H1 (cell line): ENCODE measurements at places on chromosomes 16 and 17. TPM values are rescaled to one million over a fixed set of nuclear protein-coding genes. Genes with fewer than 3 reads are reported as not detected.

The RAB26 gene
- total RNA-seq, result 4.3 and 5.3 TPM in 2 replicates

The CDK5R1 gene
- 9.9 and 10.7 TPM in 2 replicates for total RNA-seq

The SLC43A2 gene
- total RNA-seq, result 6.6 and 7.8 TPM in 2 replicates

The DNASE1L2 gene
- total RNA-seq, result 0.19 and 0.35 TPM in 2 replicates

The AURKB gene
- 154 and 160 TPM in 2 replicates for total RNA-seq

- DNase-seq, result no peak
Observed at GRCh38 chr17:28900986-28901726, 1.7 kb downstream of the DHRS13 start.

DNA sequence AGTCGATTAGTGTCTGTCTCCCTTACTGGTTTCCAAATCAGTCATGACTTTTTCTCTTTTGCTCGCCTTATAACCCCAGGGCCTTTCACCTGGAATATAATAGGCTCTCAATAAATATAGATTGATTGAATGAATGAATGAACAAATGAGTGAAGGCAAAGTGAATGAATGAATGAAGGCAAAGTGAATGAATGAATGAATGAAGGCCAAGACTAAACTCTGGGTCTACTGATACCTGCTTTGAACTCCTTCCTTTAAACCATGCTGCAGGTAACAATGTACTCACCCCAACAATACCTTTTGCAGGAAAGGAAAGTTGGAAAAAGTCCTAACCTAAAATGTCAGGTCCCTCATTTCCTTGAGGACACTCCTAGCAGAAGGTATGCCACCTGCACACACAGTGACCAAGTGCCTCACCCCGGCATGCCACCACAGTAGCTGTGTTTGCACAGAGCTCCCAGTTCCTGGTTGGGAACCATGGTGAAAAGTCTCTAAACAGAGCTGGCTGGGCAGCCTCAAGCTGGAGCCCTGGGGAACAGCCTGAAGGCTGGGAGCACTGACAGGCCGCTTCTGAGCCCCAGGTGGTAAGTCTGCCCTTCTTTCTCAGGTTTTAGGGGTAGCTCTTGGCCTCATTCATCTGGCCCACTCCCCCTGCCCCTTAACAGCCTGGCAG lies 42.7 kb upstream of the ANKFN1 start:
- no peak for DNase-seq

DNA sequence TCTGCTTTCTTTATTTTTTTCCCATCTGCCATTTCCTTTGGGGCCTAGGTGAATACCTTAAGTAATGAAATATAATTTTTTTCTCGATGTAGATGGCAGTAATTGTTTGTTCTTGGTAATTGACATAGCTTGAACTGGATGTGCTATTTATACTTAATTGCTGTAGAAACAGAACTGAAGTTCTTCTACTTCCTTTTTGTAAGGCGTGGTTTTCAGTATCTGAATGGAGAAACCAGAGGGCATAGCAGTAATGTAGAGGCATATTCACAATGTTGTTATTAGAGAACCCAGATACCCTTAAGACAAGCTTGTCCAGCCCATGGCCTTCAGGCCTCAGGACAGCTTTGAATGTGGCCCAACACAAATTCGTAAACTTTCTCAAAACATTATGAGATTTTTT lies 16.4 kb downstream of the ATP6V0A1 start:
- DNase-seq, result no peak

- DNase-seq, result no peak
Observed at GRCh38 chr17:385178-385835, 32.7 kb upstream of the RPH3AL start.

DNA sequence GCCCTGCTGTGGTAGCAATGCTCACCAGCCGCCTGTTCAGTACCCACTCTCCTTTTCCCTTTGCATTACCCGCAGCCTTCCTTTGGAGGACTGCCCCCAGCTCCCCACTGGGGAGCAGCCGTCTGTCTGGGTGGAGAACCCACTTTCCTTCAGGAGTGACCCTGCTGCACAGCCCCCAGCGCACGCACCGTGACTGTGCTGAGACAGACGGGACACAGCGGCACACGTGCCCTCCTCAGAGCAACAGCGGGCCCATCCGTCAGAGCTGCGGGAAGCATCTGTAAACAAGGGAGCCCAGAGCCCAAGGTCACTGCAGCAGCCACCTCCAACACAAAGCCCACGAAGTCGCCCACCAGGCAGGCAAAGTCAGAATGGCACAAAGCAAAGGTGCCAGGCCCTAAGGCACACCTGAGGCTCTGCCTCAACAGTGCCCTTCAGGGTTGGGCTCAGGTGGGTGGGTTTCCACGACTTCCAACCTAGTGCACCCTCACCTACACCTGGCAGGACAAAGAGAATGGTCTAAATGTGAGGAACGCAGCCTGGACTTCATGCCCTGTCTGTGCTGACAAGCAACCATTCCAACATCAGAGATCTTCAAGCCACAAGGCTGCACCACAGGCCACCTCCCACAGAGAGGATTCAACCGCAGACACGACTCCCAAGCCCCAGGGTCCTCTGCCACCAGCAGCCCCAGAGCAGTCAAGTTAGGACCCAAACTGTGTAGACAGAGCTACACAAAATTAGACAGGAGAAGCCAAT lies 9.9 kb downstream of the AXIN1 start:
- DNase-seq, result no peak

- DNase-seq, result no peak
Observed at GRCh38 chr17:73175962-73176565, 11.3 kb downstream of the SSTR2 start.

DNA sequence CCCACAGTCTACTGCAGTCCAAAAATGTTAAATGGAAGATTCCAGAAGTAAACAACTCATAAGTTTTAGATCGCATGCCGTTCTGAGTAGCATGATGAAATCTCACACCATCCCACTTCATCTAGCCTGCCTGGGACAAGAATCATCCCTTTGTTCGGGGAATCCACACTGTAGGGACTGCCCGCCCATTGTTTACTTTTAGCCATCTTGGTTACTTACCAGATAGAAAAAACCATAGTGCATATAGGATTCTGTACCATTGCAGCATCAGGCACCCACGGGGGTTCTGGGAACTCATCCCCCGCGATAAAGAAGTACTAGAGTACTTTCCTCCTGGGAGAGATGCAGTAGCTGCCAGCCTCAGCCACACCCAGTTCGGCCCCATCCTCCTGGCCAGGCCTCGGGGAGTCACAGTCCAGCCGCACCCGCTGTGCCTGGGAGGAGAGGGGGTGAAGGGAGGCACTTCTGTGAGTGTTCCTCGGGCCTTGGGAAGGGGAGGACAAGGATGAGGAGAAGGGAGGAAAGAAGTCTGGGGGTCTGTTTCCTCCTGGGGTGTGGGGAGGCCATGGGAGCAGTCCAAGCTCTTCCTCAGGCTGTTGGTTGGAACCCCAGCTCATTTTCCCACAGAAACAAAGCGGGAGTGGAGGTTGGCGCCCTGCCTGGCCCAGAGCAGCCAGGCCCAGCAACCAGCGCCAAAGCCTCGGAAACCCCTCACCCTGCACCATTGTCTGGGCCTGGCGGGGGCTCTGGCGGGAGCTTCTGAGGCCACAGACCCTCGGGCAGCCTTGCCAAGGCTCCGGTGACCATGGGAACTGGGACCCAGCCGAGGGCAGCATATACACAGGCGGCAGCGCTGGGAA lies 8.9 kb downstream of the TRIM47 start:
- no peak for DNase-seq
